ENCODE measurements at places on chromosomes 16 and 17. TPM values are rescaled to one million over a fixed set of nuclear protein-coding genes. Genes with fewer than 3 reads are reported as not detected.

The CD68 gene
- 60.6 TPM for polyA plus RNA-seq

The TOM1L1 gene
- polyA plus RNA-seq: 83.5 TPM

The LPO gene
- 0.16 TPM for polyA plus RNA-seq

The CES5A gene
- polyA plus RNA-seq: 0.08 TPM

The SOX8 gene
- polyA plus RNA-seq: 4.7 TPM

The NLGN2 gene
- polyA plus RNA-seq: 26.1 TPM

The SPATA32 gene
- 0.43 TPM for polyA plus RNA-seq

The ZNF469 gene
- 1.1 TPM for polyA plus RNA-seq

The HES7 gene
- not detected for polyA plus RNA-seq

The CACNG1 gene
- not detected for polyA plus RNA-seq

The CCL17 gene
- polyA plus RNA-seq: not detected

The MVP gene
- 22.1 TPM for polyA plus RNA-seq

The DHX58 gene
- polyA plus RNA-seq: 11.2 TPM

DNA sequence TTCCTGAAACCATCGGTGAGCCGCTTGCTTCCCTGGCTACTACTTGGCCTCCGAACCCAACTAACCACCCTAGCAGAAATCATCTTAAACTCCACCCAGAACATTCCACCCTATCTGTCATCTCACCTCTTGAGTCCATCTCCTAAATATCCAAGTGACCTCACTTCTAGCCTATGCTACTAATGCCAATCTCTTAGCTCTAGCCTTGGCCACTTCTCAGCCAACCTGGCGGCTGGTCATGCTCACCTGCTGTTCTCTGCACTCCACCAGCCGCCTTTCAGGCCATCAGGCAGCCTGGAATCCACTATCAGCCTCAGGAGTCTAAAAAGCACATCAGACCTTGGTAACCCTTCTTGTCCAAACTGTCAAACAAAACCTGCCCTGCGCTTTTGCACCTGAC lies 11.9 kb upstream of the CYTH1 start:
- DNase-seq: no peak

GRCh38 chr17:1724351-1724868 lies at the start of gene WDR81:
Gene WDR81 (plus strand): TSS chr17:1724704. CDS start chr17:1724960, 256 bp downstream.
- no peak for DNase-seq

DNA sequence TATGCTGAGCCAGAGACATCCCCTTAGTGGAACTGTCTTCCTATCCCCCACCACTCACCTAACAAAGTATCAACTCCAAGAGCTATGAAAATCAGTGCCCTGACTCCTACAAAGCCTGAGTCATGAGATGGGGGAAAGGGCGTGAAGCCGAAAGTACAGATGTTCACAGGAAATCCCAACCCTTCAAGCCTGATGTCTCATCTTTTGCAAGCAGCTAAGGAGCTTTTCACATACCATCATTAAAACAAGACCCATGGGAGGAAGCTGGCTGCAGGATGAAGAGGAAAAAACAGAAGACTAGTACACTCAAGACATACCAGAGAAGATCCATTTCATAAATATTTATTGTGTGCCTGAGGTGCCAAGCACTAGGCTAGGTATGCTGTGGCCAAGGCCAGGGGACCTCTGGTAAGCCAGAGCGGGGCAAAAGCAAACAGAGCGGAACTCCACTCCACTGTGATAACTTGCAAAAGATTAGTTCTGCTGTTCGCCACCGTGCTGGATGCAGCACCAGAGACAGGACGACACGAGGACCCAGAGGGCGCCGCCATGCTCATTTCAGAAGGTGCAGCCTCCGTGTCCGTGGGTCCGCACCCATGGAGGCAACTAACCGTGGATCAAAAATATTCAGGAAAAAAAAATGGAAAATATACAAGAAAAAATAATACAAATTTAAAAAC lies 4.5 kb upstream of the MNT start:
- no peak for DNase-seq

GRCh38 chr17:66200685-66201092 lies 8.8 kb upstream of the CEP112 start:
- peak; percentile 49 for DNase-seq

GRCh38 chr16:89067677-89068443 lies 25.8 kb upstream of the ACSF3 start:
- DNase-seq: no peak

DNA sequence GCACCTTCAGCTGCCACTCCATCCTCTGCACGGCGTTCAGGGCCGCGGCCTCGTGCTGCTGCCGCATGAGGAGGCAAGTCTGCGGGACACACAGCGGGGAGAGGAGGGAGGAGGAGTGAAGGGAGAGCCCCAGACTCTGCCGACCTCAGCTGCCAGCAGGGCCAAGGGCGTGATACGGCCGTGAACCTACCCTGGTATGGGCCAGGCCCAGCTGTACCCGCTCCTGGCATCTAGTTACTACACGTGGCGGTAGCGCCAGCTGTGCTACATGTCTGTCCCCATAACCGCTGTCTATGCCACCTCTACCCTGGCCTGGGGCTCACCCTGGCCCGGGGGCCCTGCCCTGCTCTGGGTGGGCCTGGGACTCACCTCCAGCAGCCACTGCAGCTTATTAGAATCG lies 51.1 kb downstream of the ZNF778 start:
- DNase-seq: no peak

DNA sequence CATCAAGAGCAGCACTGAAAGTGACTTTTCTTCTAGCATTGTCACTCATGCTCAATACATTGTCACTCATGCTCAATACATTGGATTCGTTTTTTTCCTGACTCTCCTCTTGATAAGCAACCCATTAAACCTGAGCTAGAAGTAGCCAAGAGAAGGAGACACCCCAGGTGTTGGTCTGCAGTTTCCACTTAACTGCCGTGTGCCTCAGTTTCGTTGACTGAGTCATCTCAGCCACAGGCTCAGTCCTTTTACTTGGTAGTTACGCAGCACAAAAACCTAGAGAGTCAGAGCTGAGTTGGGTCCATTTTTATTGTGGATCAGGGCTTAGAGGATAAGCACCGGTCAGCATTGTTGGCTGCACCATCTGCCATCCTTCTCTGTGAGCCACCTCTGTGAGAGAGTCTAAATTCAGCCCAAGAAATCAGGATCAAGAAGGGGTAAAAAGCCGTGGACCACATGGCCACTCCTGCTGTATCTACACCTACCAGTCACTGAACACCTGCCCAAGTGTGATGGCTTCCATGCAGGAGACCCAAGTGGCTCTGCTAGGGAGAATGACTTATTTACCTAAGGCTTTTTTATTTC lies 11.3 kb downstream of the GINS2 start:
- no peak for DNase-seq

DNA sequence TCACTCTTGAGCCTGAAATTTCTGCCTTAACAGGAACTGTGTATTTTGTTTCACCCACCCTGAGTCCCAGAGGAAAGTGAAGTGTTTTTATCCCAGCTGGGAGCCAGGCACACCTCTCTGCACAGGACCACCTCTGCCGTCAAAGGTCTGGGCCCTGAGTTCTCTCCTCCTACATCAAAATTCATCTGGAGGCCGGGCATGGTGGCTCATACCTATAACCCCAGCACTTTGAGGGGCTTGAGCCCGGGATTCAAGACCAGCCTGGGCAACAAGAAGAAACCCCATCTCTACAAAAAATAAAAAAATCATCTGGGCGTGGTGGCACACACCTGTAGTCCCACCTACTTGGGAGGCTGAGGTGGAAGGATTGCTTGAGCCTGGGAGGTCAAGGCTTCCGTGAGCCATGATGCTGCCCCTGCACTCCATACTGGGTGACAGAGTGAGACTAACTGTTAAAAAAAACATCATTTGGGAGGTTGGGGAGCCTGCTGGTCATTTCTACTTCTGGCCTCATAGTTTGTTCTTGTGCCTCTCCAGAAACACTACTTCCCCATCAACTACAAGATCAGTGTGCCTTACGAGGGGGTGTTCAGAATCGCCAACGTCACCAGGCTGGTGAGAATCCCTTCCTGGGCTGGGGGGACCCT lies 9.8 kb downstream of the IL34 start:
- no peak for DNase-seq

DNA sequence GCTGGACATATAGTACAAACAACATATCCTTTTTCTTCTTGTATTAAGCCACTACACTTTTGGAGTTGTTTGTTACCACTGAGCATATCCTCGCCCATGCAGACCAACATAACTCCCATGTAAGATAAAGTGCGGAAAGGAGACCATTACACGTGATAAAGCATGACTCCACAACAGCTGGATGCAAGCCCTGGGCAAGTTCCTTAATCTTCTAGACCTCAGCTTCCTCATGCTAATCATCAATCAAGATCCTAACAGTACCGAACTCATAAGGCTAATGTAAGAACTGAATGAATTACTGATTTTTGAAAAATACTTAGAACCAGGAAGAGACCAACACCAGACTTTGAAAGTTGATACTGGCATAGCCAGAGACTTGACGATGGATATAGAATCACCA lies 47.0 kb upstream of the GSG1L start:
- no peak for DNase-seq

- no peak for DNase-seq
Measured at GRCh38 chr17:70929226-70929625, 759.9 kb downstream of the KCNJ2 start.

GRCh38 chr16:27366687-27367460 lies 35.1 kb upstream of the IL21R start:
- no peak for DNase-seq

GRCh38 chr16:22321340-22322001 lies 24.3 kb downstream of the POLR3E start:
- peak; percentile 29 for DNase-seq

DNA sequence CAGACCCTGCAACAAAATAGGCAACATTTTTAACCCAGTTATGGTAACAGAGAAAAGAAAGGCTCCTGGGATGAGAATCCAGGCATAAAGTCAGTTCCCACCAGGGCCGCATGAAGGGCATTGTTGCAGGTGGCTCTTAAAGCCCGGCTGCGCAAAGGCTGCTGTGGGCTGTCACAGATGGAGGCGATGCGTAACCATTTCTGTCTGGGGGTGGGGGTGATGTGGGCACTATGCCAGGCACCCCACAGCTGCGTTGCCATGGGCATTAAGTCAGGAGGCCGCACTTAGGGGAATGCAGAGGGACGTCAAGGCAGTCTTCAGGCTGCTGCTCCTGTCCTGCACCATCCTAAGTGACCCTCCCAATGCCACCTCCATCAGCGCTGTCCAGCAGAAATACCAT lies 228.4 kb downstream of the CPPED1 start:
- DNase-seq: no peak

All from left renal cortex interstitium (tissue), 4 donors.